ENCODE measurements at places on chromosomes 11 and 22.

DNA sequence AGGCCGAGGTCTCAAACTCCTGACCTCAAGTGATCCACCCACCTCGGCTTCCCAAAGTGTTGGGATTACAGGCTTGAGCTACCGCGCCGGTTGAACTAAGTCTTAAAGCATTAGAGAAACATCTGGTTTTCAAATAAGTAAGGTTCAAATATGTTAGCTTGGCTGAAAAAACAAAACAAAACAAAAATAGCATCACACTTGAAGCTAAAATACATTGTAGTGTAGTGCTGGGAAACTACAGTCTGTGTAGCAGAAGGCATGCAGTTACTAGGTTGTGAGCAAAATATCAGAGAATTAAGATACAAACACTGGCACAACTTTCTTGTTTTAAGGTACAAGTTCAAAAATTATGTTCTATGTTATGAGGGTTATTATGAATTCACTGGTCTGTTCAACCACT is 224.8 kb upstream of the CHORDC1 start:
- DNase-seq, result no peak

GRCh38 chr11:34633640-34633989 is 12.7 kb downstream of the EHF start:
- no peak for DNase-seq

GRCh38 chr11:71935338-71935925 is 6.6 kb downstream of the RNF121 start:
- no peak for DNase-seq

DNA sequence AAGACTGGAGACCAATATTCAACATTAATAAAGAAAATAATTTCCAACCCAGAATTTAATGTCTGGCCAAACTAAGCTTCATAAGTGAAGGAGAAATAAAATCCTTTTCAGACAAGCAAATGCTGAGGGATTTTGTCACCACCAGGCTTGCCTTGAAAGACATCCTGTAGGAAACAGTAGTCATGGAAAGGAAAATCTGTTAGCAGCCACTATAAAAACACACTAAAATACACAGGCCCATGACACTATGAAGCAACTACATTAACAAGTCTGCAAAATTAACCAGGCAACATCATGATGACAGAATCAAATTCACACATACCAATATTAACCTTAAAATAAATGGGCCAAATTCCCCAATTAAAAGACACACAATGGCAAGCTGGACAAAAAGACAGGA is 2.4 kb upstream of the CASP4 start:
- DNase-seq, result no peak

DNA sequence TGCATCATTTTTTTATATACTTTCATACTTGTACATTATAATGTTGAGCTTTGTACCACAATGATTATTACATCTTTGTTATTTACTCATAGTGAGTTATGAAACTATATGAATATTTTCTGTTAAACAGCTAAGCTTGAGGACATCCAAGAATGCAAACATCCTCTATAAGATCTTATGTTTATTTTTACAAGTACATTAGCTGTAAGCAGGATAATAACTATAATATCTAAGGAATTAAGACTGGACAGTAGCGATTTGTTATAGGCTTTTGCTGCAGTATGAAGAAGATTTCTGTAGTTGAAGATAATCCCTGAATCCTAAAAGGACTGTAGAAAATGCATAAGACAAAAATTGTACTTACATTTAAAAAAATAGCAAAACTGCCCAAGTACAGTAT is 176.0 kb downstream of the METTL15 start:
- DNase-seq, result no peak

DNA sequence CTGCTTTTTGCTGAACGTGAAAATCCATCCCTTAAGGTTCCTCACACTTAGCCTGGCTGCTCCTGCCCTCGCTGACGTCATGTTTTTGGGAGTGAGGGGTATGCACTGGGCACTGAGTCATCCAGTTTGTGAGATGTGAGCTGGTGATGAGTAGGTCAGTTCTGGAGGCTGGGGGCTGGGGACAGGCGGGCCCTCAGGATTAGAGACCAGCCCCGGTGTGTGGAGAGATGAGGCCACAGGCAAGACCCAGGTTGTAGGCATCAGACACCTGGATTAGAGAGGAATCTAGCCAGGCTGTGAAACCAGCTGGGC is 9.2 kb downstream of the KCNC1 start:
- DNase-seq, result no peak

GRCh38 chr11:129933262-129933661 is 37.9 kb upstream of the NFRKB start:
- DNase-seq, result no peak

- DNase-seq, result no peak
Observed at GRCh38 chr11:65643971-65644370, 6.1 kb downstream of the SIPA1 start.

GRCh38 chr11:722346-722811 is 16.3 kb downstream of the EPS8L2 start:
- no peak for DNase-seq

DNA sequence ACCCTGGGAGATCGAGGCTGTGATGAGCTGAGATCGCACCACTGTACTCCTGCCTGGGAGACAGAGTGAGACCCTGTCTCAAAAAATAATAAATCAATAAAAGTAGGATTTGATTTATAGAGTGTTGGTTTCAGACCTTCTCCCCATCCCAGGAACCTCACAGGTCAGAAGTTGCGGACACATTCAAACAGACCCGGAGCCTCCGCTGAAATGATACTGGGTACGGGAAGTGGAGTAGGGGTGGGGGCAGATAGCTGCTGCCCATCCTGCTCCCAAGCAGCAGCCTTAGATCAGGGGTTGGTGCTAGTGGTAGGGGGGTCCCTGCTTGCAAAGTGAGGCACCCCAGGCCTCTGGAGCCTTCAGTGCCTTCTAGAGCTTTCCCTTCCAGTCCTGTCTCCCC is 7.8 kb downstream of the PRDM11 start:
- no peak for DNase-seq

GRCh38 chr11:26953770-26954392 is 40.0 kb upstream of the FIBIN start:
- DNase-seq, result no peak

DNA sequence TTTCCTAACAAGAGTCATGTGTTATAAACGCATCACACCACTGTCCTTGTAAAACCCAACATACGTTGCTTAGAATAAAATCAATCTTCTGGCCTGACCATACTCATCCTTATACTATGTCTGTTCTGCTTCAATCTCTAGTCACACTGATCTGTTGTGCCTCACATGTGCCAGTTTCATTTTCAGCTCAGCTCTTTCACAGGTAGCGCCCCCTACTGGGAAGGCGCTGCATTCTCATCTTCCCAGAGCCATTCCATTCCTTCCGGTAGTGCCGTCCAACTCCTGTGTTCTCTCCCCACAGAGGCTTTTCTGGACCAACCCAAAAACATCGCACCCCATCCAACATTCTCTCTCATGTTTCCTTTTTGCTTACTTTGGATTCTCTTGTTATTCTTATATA is 22.2 kb downstream of the CASP5 start:
- DNase-seq, result no peak

DNA sequence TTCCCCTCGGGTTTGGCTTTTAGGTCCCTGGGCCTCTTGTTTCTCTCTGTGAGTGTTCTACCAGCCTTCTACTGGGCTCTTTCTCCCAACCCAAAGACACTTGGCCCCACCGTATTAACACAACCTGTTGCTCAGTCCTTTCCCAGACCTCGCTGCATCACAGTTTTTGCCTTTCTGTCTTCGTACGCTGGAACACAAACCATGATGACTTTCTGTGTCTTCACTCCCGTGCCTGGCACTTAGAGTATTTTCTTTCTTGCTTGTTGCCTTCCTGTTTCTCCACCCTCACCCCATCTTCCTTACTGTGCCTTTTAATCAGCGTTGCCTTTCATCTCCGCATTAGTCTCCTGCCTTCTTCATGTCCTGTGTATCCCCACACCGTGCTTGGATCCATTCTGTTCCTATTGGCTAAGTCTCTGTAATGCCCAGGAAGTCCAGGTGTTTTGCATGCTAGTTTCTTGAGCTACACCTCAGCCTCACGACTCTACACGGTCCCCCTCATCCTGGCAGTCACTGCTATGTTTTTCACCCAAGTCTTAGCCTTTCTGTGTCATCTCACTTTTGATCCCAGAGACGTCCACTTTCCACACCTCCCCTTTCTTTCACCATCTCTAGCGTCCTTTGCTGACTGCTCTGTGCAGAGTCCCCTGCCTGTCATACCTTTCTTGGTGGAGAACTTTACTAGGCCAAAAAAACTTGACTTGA is 1.6 kb downstream of the MARK2 start:
- DNase-seq, result no peak

GRCh38 chr11:77993902-77994301 is 566 bp downstream of the INTS4 start:
- DNase-seq, result no peak

- no peak for DNase-seq
Observed at GRCh38 chr11:92866679-92867282, 102.7 kb upstream of the MTNR1B start.

GRCh38 chr11:12223771-12224536 is 113.6 kb downstream of the MICAL2 start:
- DNase-seq, result no peak

GRCh38 chr11:11592146-11592684 is 29.6 kb downstream of the GALNT18 start:
- no peak for DNase-seq

DNA sequence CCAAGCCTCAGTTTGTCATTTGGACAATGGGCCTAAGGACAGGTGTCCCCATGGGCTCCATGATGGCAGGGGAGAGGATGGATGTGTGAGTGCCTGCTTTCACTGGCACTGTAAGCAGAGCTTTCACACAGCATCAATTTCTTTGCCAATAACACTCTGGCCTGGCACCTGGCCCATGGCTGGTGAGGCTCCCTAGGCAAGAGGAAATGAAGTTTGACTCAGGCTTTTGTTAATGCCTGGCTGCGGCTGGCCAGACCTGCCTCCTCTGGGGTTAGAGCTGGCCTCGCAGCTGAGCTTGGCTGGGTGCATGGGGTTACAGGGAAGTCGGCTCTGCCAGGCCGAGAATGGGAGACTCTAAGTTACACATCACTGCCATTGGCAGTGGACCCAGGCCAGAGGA is 30.0 kb upstream of the SEZ6L start:
- no peak for DNase-seq

DNA sequence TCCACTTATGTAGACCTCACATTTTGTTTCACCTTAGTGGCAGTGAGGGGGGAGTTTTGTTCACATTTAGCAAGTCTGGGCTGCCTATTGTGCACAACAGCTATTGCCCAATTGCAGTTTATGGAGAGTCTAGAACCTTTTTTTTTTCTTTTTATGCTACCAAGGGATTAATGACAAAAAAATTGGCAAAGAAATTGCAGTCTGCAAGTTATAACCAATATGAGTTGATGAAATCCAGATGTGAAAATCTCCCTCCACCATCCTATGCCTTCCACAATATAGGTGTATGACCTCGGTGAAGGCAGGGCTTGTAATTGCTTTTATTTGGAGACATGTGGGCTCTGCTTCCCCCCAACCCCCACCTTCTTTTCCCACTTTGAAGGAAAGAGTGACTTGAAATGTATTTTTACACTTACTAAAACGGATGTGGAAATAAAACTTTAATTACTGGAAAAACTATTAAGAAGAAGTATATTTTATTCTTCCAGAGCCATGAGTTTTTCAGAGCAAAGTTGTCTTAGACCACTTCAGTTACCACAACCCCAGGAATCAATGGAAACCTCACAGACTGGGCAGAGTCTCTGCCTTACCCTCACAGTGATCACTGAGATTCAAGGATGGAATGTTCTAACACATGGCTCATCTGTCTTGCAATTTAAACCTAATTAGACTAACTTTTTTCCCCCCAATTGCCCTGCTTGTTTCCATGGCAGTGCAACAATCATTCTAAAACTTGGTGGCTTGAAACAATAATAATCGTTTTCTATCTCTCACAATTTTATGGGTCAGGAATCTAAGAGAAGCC is 120.8 kb upstream of the SLC5A12 start:
- DNase-seq, result no peak

DNA sequence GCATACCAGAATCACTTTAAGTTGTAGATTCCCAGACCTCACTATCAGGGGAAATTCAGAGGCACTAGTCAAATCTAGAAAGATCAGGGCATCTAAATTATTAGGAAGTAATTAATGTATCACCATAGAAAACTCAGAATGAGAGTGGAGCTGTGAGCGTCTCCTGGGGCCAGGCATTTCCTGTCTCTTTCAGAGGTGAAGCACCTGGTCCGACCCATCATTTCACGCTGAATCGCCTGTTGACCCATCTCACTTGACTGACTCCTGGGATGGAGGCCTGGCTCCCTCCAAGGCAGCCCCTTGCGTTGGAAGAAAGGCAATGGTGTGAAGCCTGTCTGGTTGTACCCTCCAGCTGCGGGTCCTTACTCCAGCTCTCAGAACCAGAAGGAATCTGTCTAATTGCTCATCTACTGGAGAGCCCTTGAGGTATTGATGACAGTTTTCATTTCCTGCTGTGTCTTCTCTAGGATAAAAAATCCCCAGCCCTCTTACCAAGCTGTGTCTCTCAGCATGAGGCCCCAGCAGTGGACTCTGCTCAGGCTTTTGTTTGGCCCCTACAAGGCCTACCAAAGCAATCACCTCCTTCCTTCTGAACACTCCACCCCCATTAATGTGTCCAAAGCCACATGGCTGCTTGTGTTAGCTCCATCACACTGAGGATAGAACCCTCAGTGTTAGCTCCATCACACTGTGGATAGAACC is 93.2 kb upstream of the SYT13 start:
- no peak for DNase-seq

DNA sequence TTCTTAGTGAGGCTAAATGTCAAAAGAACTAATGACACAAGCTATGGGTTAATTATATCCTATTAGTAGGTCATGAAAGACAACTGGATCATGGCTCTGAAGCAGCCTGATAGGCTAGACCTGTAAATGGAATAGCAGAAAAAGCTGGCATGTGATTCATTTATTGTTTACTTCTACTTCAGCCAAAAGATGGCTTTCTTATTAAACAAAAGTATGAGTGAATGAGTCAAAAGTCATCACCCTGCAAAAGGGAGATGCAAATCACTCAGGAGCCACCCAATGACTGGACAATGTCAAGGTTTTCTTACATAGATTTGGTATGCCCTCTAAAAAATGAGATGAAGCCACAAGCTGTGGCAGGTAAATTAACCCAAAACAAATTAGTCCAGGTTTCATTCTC is 138.0 kb downstream of the TRPC6 start:
- DNase-seq, result no peak

- DNase-seq, result no peak
Observed at GRCh38 chr22:37333724-37334460, 51.6 kb downstream of the CYTH4 start.

- no peak for DNase-seq
Observed at GRCh38 chr22:27845644-27846043, 44.1 kb upstream of the MN1 start.

GRCh38 chr11:72460091-72460647 is 25.8 kb upstream of the CLPB start:
- DNase-seq, result no peak

DNA sequence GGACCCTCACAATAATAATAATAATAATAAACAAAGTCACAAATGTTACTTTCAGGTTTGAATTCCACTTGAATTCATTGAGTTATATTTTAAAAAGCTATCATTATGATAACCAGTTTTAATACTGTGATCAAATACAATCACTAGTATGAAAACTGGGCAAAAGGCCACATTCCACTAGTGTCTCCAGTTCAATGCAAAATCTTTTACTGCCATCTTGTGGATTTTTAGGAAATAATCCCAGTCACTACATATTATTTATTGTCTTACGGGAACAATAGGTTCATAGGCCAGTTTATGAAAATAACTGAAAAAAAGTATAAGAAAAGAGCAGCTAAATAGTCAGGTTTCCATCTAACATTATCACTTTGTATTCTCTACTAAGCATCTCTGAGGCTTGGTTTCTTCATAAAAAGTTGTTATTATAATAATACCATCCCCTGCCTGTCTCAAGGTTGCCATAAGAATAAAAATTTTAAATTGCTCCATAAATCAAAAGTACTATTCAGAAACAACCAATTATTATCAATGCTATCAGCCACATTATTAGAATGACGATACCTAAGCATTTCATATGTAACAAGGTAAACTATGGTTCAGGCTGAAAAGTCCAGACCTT is 533.9 kb upstream of the CCDC90B start:
- no peak for DNase-seq

All from liver (tissue), 10 donors.